Osteoblast (primary cell): ENCODE measurements at places on chromosomes 2 and 18. TPM values are rescaled to one million over a fixed set of nuclear protein-coding genes. Genes with fewer than 3 reads are reported as not detected.

The CYP27A1 gene
- 21.2 and 25.0 TPM in 2 replicates for total RNA-seq

The SIX2 gene
- total RNA-seq = 14.8 and 15.9 TPM in 2 replicates

The SCN3A gene
- 0.59 and 0.72 TPM in 2 replicates for total RNA-seq

The CCT7 gene
- 180 and 200 TPM in 2 replicates for total RNA-seq

The AQP12B gene
- total RNA-seq = not detected in 2 replicates

The SCN1A gene
- total RNA-seq = 0.59 and 0.72 TPM in 2 replicates
